Right cardiac atrium (tissue), 5 donors: ENCODE measurements at places on chromosomes 16 and 17. TPM values are rescaled to one million over a fixed set of nuclear protein-coding genes. Genes with fewer than 3 reads are reported as not detected.

The KRTAP4-3 gene
- polyA plus RNA-seq = not detected

The USP43 gene
- 0.07 TPM for polyA plus RNA-seq

The KRT32 gene
- polyA plus RNA-seq = not detected

The OR1E2 gene
- polyA plus RNA-seq = not detected

- DNase-seq = no peak
Observed at GRCh38 chr16:72789921-72790320, 258.0 kb downstream of the ZFHX3 start.

GRCh38 chr16:74309789-74310781, 13.5 kb downstream of the PSMD7 start:
- DNase-seq = no peak

- DNase-seq = no peak
Observed at GRCh38 chr17:66950886-66951604, 13.5 kb upstream of the CACNG4 start.

DNA sequence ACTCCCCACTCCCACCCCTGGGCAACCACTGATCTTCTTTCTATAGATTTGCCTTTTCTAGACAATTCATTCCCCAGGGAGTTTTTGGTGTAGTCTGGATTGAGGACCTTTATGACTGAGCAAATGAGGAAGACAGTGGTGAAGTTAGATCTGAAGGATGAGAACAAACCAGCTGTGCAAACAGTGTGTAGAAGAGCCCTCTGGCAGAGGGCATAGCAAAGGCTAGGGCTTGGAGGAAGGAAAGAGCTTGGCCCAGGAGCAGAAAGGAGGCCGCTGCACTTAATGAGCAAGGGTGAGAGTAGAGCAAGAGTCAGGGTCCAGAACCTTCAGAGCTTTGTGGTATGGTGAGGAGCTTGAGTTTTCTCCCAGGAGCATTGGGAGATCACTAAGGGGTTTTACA, 352.7 kb downstream of the CA10 start:
- DNase-seq = no peak

GRCh38 chr17:27495460-27495859, 39.2 kb downstream of the KSR1 start:
- DNase-seq = no peak

GRCh38 chr17:74639704-74640151, 16.2 kb upstream of the CD300E start:
- DNase-seq = no peak

DNA sequence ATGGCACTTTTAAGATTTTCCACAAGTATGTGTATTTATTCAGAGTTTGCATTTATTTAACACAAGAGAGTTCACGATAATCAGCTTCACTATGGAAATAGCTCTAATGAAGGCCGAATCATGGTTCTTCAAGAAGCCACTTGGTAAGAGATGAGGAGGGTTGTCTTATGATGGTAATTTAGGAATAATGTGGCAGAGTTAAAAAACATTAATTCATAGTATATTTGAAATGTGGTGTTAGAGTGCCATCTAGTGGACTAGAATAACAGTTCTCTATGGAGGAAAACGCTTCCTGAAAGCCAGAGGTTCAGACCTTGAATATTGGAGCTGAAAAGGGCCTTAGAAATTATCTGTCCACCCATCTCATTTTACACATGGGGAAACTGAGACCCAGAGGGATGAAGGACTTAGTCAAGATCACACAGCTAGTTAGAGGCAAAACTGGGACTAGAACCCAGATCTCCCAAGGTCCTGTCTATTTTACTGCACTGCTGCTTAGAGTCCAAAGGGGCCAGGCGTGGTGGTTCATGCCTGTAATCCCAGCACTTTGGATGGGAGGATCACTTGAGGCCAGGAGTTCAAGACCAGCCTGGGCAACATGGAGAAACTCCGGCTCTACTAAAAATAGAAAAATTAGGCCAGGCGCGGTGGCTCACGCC, 33.8 kb upstream of the KPNB1 start:
- no peak for DNase-seq

DNA sequence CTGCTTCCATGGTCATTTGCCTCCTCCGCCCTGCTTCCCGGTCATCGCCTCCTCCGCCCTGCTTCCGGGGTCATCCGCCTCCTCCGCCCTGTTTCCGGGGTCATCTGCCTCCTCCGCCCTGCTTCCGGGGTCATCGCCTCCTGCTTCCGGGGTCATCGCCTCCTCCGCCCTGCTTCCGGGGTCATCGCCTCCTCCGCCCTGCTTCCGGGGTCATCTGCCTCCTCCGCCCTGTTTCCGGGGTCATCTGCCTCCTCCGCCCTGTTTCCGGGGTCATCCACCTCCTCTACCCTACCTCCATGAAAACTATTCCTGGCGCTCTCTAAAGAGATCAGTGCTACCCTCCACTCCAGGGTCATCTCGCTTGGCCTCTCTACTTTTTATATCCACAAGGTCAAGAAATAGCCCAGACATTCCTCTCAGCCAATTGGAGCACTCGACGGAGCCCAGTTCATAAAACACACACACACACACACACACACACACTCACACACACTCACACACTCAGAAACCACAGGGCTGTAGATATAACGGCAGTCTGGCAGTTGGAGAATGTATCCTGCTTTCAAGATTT, 44.8 kb downstream of the TRARG1 start:
- no peak for DNase-seq

- no peak for DNase-seq
Observed at GRCh38 chr17:57561072-57561861, 183.8 kb downstream of the CCDC182 start.

DNA sequence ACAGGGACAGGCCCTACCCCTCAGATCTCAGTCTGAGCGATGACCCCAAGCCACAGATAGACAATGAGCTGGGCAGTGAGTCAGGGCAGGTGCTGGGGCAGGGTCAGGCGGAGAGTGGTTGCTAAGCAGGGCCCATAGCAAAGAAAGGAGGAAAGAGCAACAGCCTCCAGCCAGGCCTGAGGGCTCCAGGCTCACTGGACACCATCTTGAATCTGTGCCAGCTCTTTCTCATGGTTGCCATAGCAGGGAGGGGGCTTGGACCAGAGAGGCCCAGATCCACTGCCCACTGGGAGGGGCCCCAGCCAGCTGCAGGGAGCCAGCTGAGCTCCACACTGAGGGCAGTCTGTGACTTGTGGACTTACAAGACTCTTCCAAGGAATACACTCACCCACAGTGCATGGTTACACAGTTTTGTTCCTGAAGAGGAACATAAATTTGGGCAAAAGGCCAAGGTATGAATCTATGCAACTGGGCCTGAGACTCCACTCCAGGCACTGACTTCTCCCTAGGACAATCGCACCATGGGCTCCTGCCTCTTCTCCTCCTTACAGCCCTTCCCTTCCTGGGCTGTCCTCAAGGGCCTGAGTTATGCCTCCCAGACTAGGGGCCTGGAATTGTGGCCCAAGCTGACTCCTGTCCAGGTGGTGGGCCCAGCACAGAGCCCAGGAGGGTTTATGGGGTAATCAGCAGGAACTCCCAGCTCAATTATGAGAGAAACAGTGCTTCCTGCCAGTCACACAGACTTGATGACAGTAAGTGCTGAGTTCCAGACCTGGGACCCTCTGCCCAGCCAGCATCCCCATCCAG, 59.9 kb downstream of the BEAN1 start:
- DNase-seq = peak; percentile 85
